ENCODE measurements at places on chromosomes 5 and 9. TPM values are rescaled to one million over a fixed set of nuclear protein-coding genes. Genes with fewer than 3 reads are reported as not detected.

- no peak overlapping the region for H3K4me3 ChIP-seq
- no peak for DNase-seq
- H3K27ac ChIP-seq = no peak overlapping the region
- peaks cover 34% of the 10 kb centered on the region for H3K36me3 ChIP-seq
Measured at GRCh38 chr5:398475-399295, 44.3 kb upstream of the EXOC3 start.

GRCh38 chr5:1730487-1730847 lies 69.2 kb downstream of the MRPL36 start:
- H3K36me3 ChIP-seq = no peaks in the 10 kb centered on the region
- H3K4me3 ChIP-seq = no peak overlapping the region
- H3K4me1 ChIP-seq = peaks cover 1% of the 10 kb centered on the region
- H3K27ac ChIP-seq = no peak overlapping the region

DNA sequence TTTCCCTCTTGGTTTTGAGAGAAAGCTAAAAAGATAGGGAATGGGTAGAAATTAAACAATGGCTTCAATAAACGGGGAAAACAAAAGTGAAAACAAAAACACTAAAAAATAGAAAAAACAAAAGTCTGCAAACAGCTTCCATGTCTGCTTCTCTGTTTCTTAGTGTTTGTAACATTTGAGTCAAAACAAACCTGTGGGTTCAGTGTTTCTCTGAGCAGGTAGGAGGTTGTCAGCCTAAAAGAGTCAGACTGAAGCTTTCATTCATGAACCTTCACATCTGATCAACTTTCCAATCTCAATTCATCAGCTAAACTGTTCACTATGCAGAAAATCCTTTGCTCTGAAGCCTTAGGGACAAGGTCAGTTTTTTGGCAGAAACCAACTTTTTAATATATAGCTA lies 102.5 kb upstream of the ADAMTS16 start:
- no peaks in the 10 kb centered on the region for H3K27me3 ChIP-seq
- no peaks in the 10 kb centered on the region for H3K36me3 ChIP-seq
- no peak overlapping the region for H3K27ac ChIP-seq
- no peaks in the 10 kb centered on the region for H3K4me1 ChIP-seq
- H3K4me3 ChIP-seq = no peak overlapping the region
- no peak for DNase-seq

GRCh38 chr9:70065572-70065971 lies 21.9 kb downstream of the MAMDC2 start:
- peaks cover 2% of the 10 kb centered on the region for H3K4me1 ChIP-seq
- no peak overlapping the region for H3K27ac ChIP-seq
- H3K36me3 ChIP-seq = no peaks in the 10 kb centered on the region
- H3K27me3 ChIP-seq = peaks cover 15% of the 10 kb centered on the region

DNA sequence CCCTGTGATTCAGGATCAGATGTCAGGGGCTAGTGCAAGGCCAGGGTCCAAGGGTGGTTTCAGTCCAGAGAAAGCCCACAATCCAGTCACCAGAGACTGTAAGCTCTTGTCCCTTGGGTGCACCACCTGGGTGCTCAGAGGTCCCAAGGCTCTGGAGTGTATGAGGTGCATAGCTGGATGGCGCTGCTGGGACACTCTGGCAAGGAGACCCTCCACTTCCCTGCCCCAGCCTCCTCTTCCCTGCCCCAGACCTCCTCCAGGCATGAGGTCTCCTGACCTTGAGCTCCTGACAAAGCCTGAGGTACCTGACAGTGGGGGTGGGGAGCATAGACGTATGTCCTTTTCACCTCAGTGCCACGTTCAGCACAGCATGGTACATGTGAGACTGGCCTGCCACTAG lies 7.0 kb downstream of the CSF2 start:
- no peaks in the 10 kb centered on the region for H3K27me3 ChIP-seq
- no peak overlapping the region for H3K27ac ChIP-seq
- DNase-seq = no peak
- H3K4me1 ChIP-seq = peaks cover 36% of the 10 kb centered on the region
- H3K4me3 ChIP-seq = no peak overlapping the region
- no peaks in the 10 kb centered on the region for H3K36me3 ChIP-seq

DNA sequence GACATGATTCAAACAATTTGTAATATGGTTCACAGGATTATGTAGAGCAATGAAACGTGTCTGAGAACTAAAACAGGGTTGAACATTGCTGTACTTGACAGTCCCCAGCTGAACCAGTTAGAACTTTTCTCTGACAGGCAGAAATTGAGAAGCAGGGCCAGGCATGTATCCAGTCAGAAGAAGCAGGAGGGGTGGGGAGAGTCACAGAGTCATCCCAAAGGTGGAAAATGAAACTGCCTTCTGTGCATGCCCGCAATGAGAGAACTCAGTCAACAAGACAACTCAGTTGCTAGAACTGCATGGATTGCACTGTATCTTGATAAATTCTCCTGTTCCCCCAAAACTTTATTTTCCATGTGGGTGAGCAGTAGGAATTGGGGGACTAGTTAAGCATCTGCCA lies 72.9 kb upstream of the PRLR start:
- no peak for DNase-seq
- H3K27ac ChIP-seq = no peak overlapping the region
- H3K4me1 ChIP-seq = no peaks in the 10 kb centered on the region
- H3K4me3 ChIP-seq = no peak overlapping the region
- H3K27me3 ChIP-seq = peaks cover 2% of the 10 kb centered on the region
- H3K36me3 ChIP-seq = no peaks in the 10 kb centered on the region

DNA sequence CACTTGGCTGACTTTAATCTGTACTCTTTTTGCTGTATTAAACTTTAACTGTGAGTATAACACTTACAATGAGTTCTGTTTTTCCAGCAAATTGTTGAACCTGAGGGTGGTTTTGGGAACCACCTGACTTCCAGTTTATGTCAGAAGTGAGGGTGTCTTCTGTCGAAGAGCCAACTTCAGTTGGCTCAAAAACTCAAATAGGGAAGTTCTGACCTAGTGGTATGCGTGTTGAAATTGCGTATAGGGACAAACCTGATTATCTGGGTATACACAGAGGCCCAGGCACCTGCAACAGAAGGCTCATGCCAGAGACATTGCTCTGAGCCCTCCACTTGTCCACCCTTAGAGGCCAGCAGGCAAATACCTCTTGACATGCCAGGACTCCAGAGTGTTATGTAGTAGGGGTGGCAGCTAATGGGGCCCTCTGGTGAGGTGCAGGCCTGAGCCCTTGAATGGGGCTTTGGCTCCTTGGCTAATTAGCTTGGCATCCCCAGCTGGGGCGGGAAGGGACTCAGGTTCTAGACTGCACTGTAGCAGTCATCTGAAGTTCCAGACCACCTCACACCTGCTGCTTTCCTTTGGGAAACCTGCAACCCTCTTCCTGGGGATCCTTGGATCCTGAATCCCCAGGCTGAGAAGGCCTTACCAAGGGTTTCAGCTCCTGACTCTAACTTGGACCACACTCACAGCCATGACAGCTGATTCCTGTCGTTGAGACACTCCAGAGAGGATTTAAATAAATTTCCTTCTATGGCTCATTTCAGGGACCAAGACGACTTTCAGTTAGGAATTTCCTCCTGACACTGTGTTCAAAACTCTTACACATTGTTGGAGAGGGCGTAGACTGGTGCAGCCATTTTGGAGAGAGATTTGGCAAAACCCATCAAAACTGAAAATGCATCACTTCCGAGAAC lies 189.6 kb downstream of the HSPA4 start:
- H3K4me1 ChIP-seq = peaks cover 3% of the 10 kb centered on the region
- H3K27ac ChIP-seq = no peak overlapping the region
- H3K27me3 ChIP-seq = peaks cover under 1% of the 10 kb centered on the region

DNA sequence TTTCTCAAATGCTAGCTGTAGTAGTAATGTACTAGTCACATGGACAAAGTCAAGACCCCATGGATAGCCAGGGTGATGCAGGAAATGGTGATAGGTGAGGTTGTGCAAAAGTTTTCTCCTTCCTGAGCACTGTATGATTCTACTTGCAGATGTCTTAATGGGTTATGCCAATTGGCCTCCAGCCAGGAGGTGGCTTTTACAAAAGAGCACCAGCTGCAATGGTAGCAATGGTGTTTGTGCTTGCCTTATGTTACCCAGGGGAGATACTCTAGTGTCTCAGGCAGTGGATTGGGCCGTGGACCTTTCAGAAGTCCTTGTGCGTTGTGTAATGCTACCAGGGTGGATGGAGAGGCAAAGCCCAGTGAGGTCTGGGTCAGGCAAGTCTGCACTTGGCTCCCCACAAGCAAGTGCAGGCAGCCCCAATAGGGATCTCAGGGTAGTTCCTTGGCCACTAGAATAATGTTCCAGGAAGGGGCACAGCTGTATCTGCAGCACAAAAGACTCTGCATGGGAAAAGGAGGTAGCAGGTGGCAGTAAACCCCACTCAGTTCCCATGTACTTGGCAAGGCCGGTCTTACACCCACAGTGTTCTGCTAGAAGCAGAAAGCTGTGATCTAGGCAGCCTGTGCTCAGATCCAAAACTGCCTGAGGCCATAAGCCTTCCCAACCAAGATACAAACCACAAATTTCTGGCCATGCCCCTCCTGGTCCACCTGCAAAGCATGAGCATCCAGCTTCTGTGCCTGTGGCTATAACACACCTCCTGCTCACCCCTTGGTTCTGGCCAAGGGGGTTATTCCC lies 46.4 kb upstream of the EDIL3 start:
- H3K27me3 ChIP-seq = no peaks in the 10 kb centered on the region
- no peaks in the 10 kb centered on the region for H3K4me1 ChIP-seq
- no peak overlapping the region for H3K27ac ChIP-seq
- no peak for DNase-seq
- no peaks in the 10 kb centered on the region for H3K36me3 ChIP-seq
- no peak overlapping the region for H3K4me3 ChIP-seq

DNA sequence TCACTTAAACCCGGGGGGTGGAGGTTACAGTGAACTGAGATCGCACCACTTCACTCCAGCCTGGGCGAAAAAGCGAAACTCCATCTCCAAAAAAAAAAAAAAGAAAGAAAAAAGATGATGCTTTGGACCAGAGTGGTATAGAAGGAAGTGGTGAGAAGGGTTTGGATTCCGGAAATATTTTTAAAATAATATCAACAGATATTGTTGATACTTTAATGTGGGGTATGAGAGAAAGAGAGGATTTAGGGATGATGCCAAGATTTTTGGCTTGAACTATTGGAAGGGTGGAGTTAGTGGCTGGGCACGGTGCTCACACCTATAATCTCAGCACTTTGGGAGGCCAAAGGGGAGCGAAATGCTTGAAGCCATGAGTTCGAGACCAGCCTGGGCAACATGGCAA lies 49.6 kb upstream of the PLIN2 start:
- DNase-seq = no peak
- H3K27ac ChIP-seq = no peak overlapping the region
- peaks cover 2% of the 10 kb centered on the region for H3K27me3 ChIP-seq
- H3K36me3 ChIP-seq = no peaks in the 10 kb centered on the region
- H3K4me1 ChIP-seq = peaks cover 10% of the 10 kb centered on the region

DNA sequence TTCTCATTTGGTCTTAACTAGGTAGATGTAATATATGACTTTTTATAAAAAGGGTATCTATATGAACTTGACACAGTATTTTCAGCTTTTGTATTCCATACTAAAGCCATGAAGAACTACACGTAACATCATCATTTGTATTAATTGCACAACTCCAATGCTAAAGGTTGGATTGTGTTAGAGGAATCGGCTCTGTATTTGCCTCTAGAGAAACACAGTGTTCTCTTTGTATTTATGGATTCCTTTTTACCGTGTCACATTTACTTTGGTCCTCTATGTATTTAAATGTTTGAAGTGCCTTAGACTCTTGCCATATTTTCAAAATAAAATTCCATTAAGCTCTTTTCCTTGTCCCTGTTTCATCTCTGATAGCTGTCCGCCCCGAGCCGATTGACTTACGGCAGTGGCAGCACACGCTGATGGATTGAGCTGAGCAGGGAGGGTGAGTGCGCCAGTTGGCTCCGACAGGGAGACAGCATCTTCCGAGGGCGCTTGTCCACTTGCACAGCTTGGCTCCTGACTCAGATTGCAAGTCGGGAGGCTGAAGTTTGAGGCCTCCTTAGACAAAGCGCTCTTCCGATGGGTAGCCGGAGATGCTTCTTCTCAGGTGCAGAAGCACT lies 95.6 kb upstream of the DMRT1 start:
- no peaks in the 10 kb centered on the region for H3K27me3 ChIP-seq
- H3K27ac ChIP-seq = no peak overlapping the region
- H3K36me3 ChIP-seq = no peaks in the 10 kb centered on the region

DNA sequence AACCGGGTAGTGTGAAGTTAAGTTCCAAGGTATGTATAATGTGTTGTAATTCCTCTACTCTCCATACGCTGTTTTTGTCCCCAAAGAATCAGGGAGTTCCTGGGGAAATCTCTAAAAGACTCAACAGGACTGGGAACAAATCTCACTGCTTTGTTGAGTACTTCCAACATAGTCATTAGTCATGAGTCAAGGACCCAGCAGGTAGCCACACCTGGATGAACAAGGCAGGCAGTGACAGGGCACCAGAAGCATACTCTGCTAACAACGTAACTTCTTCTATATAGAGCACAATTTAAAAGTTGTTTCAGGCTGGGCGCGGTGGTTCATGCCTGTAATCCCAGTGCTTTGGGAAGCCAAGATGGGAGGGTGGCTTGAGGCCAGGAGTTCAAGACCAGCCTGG lies 126.8 kb downstream of the SLC1A3 start:
- peaks cover 2% of the 10 kb centered on the region for H3K4me1 ChIP-seq
- no peak overlapping the region for H3K4me3 ChIP-seq
- no peak overlapping the region for H3K27ac ChIP-seq
- no peak for DNase-seq
- H3K36me3 ChIP-seq = no peaks in the 10 kb centered on the region
- H3K27me3 ChIP-seq = peaks cover 9% of the 10 kb centered on the region

- no peaks in the 10 kb centered on the region for H3K36me3 ChIP-seq
- H3K27me3 ChIP-seq = no peaks in the 10 kb centered on the region
- no peak for DNase-seq
- H3K4me3 ChIP-seq = no peak overlapping the region
Measured at GRCh38 chr5:2530609-2531008, 220.9 kb downstream of the IRX2 start.

- DNase-seq = no peak
- peaks cover 42% of the 10 kb centered on the region for H3K27me3 ChIP-seq
- H3K4me3 ChIP-seq = peak overlapping the region; percentile 80
Measured at GRCh38 chr9:117744369-117744768, 40.2 kb downstream of the TLR4 start.

- H3K4me3 ChIP-seq = no peak overlapping the region
- no peak overlapping the region for H3K27ac ChIP-seq
- H3K4me1 ChIP-seq = no peaks in the 10 kb centered on the region
- H3K36me3 ChIP-seq = no peaks in the 10 kb centered on the region
Measured at GRCh38 chr9:126000256-126000655, 253.1 kb downstream of the PBX3 start.

GRCh38 chr5:138610415-138610917 lies 35.3 kb upstream of the HSPA9 start:
- H3K36me3 ChIP-seq = no peaks in the 10 kb centered on the region
- peaks cover 8% of the 10 kb centered on the region for H3K4me1 ChIP-seq
- peaks cover 76% of the 10 kb centered on the region for H3K27me3 ChIP-seq

GRCh38 chr9:3768712-3769457 lies 243.1 kb upstream of the RFX3 start:
- no peaks in the 10 kb centered on the region for H3K36me3 ChIP-seq
- no peaks in the 10 kb centered on the region for H3K4me1 ChIP-seq
- DNase-seq = no peak
- H3K4me3 ChIP-seq = no peak overlapping the region
- no peak overlapping the region for H3K27ac ChIP-seq

The LEAP2 gene
- 4.5 TPM for total RNA-seq

The KIF4B gene
- total RNA-seq = not detected

The NSG2 gene
- total RNA-seq = not detected

The CATSPER3 gene
- 0.40 TPM for total RNA-seq

The SPZ1 gene
- not detected for total RNA-seq

The CDKN2B-AS1 gene
- total RNA-seq = 5.1 TPM

The INSL4 gene
- not detected for total RNA-seq

The CBY3 gene
- 0.40 TPM for total RNA-seq

The CARD6 gene
- total RNA-seq = 3.5 TPM

The PCDHB4 gene
- not detected for total RNA-seq

The PBX3 gene
- total RNA-seq = 28.0 TPM

The FOXD4 gene
- 0.22 TPM for total RNA-seq

The KDM4C gene
- total RNA-seq = 75.2 TPM
